Breast epithelium (tissue), 4 donors: ENCODE measurements at places on chromosomes 4 and X.

GRCh38 chrX:39459952-39460351 lies 637.8 kb downstream of the BCOR start:
- no peak for DNase-seq

GRCh38 chr4:48668254-48669017 lies 111.6 kb downstream of the FRYL start:
- no peak for DNase-seq

GRCh38 chr4:109432696-109433095 lies 919 bp upstream of the SEC24B start:
- DNase-seq, result no peak

- DNase-seq, result no peak
Observed at GRCh38 chr4:24927049-24927448, 14.2 kb upstream of the CCDC149 start.

- DNase-seq, result no peak
Observed at GRCh38 chrX:131227608-131228007, 61.5 kb downstream of the IGSF1 start.

- DNase-seq, result no peak
Observed at GRCh38 chr4:108398316-108398715, 222.1 kb upstream of the RPL34 start.

DNA sequence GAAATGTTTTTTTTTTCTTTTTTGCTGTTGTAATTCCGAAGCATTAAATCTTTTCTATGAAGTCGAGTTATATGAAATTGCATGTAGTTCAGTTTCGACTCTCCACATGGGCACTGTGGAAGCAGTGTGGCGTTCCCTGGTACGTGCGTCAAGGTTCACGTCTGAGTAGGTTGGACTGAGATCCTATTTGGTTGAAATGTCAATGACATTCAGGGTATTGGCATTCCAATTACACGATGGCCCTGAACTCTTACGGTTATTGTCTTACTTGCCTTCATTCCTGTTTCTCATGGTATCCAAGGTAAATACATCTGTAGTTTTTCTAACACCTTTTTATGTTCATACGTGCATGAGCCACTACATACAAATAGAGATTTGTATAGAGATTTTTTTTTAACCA lies 128.8 kb downstream of the SORBS2 start:
- DNase-seq, result no peak

GRCh38 chr4:98586291-98586961 lies 72.0 kb downstream of the TSPAN5 start:
- no peak for DNase-seq

DNA sequence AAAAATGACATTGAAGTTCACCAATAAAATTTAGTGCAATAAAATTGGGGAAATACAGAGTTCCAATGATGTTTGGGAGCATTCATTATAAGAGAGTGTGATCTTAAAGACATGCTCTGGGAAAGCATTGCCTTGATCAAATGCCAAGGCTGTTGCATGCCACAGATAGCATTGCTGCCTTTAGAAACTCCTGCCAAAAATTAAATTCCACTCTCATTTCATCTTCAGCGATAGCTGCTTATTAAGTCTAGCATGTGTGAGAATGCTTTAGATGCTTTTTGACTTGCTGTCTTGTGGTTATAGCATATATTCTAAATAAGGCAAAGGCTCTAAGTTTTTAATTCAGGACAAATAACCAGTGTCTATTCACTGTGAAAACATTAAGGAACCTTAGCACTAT lies 49.3 kb downstream of the NPNT start:
- DNase-seq, result no peak

DNA sequence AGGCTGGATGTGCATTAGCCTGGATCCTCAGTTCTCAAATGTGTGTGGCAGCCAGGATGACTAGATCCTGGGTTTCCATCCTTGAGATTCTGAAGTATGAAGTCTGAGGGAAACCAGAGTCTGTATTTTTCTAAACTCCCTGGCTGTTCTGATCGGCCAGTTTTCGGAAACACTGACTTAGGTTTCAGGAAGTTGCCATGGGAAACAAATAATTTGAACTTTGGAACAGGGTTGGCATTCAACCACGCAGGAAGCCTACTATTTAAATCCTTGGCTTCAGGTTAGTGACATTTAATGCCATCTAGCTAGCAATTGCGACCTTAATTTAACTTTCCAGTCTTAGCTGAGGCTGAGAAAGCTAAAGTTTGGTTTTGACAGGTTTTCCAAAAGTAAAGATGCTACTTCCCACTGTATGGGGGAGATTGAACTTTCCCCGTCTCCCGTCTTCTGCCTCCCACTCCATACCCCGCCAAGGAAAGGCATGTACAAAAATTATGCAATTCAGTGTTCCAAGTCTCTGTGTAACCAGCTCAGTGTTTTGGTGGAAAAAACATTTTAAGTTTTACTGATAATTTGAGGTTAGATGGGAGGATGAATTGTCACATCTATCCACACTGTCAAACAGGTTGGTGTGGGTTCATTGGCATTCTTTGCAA lies 67.6 kb downstream of the PDGFRA start:
- DNase-seq, result no peak

- no peak for DNase-seq
Observed at GRCh38 chr4:27638163-27638915, 777.7 kb downstream of the STIM2 start.

- DNase-seq, result no peak
Observed at GRCh38 chr4:143679434-143679833, 21.0 kb downstream of the FREM3 start.
